ENCODE measurements at places on chromosomes 2 and 18. TPM values are rescaled to one million over a fixed set of nuclear protein-coding genes. Genes with fewer than 3 reads are reported as not detected.

GRCh38 chr2:133506996-133507395, 61.3 kb downstream of the NCKAP5 start:
- no peak overlapping the region for H3K4me3 ChIP-seq
- H3K36me3 ChIP-seq: no peaks in the 10 kb centered on the region
- no peaks in the 10 kb centered on the region for H3K27me3 ChIP-seq
- H3K4me1 ChIP-seq: peaks cover 14% of the 10 kb centered on the region
- no peak for DNase-seq

DNA sequence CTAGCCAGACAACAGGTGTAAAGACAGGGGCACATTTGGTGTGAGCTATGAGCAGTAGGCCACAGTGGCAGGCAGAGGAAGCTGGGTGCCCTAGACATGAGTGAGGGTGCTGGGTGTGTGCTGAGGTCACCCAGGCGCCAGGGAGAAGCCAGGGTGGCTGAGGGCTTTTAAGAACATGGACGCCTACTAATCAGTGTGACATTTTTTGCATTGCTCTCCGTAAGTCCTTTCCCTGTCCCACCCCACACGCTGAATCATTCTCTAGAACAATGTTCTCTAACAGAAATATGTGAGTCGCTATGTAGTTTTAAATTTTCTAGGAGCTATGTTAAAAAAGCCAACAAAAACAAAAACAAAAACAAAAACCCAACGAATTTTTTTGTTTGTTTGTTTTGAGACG, 204.5 kb upstream of the REV1 start:
- H3K36me3 ChIP-seq: no peaks in the 10 kb centered on the region
- H3K4me1 ChIP-seq: no peaks in the 10 kb centered on the region
- H3K4me3 ChIP-seq: no peak overlapping the region
- no peak for DNase-seq

DNA sequence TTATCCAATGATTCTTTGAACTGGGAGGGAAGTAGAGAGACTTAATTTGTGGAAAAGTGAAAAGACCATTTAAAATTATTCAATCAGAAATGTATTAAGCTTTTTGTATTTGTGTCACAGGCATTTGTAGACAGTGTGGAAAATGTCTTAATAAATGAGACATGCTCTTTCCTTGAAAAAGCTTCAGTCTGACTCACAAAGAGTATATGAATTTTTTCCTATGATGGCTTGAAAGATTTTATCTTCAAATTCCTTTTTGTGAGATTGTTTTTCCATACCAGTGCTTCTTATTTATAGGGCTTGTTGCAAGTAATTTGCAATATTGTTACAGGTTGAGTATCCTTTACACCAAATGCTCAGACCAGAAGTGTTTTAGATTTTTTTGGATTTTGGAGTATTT, 39.5 kb downstream of the STON1 start:
- peaks cover 4% of the 10 kb centered on the region for H3K4me1 ChIP-seq
- H3K27me3 ChIP-seq: no peaks in the 10 kb centered on the region
- DNase-seq: no peak
- no peaks in the 10 kb centered on the region for H3K36me3 ChIP-seq
- no peak overlapping the region for H3K4me3 ChIP-seq
- H3K27ac ChIP-seq: no peak overlapping the region

DNA sequence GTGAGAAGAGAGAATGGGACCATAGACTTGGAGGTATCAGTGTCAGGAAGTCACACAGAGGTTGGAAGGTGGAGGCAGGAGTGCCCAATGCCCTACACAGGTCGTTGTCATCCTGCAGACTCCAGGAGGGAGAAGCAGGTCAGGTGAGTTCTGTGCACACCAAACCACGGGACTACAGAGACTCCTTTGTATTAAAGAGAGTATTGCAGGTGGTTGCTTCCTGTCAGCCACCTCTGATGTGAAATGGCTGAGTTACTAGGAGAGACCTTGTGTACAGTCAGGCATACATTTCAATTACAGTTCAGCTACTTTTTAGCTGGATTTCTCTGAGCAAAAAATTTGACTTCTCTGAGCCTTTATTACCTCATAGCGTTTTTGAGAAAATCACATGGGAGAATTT, 51.6 kb downstream of the SPP2 start:
- no peak overlapping the region for H3K4me3 ChIP-seq
- H3K27me3 ChIP-seq: no peaks in the 10 kb centered on the region
- H3K4me1 ChIP-seq: no peaks in the 10 kb centered on the region
- DNase-seq: no peak
- no peak overlapping the region for H3K27ac ChIP-seq
- no peaks in the 10 kb centered on the region for H3K36me3 ChIP-seq

GRCh38 chr2:84940088-84940470, 30.9 kb upstream of the KCMF1 start:
- H3K27ac ChIP-seq: no peak overlapping the region
- no peaks in the 10 kb centered on the region for H3K4me1 ChIP-seq
- no peaks in the 10 kb centered on the region for H3K36me3 ChIP-seq
- no peak for DNase-seq
- H3K4me3 ChIP-seq: no peak overlapping the region
- no peaks in the 10 kb centered on the region for H3K27me3 ChIP-seq

DNA sequence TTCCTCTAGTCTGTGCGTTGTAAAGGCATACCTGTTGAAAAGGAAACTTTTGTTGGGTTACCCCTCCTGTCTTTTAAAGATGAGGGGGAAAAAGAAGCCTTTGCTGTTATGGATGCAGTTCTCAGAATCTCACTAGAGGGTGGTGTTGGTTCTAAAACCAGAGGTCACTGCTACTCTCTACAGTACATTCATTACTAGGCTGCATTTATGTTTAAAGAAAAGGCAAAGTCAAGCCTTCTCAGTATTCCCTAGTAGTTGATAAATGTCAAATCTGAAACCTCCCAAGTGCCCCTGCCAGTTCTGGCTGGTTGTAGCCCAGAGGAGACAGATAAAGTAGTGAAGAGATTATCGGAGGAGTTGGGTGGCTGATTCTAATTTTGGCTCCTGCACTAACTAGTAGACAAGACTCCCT, 1.4 kb upstream of the PLCL1 start:
- H3K4me1 ChIP-seq: no peaks in the 10 kb centered on the region
- H3K27ac ChIP-seq: no peak overlapping the region
- no peak for DNase-seq

DNA sequence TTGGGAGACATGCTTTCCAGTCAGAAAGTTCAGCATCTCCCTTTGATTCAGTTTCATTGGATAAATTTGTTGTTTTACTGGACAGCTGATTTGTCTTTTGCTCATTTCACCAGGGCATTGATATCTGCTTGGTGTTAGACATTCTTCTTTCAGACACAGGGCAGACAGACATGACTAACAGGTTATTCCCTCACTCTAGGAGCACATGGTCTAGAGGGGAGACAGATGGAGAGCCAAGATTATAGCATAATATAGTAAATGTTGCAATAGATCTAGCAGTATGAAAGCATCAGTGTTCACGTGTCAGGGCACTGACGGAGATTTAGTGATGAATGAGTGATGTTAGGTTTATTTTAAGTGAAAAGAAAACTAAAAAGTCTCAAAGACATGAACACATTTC, 187.0 kb upstream of the CYRIA start:
- DNase-seq: no peak
- H3K36me3 ChIP-seq: no peaks in the 10 kb centered on the region
- H3K4me3 ChIP-seq: no peak overlapping the region
- H3K27me3 ChIP-seq: no peaks in the 10 kb centered on the region
- no peak overlapping the region for H3K27ac ChIP-seq
- no peaks in the 10 kb centered on the region for H3K4me1 ChIP-seq

GRCh38 chr2:211611061-211611518, 927.5 kb downstream of the ERBB4 start:
- no peak overlapping the region for H3K27ac ChIP-seq
- H3K27me3 ChIP-seq: no peaks in the 10 kb centered on the region
- no peak for DNase-seq
- H3K36me3 ChIP-seq: no peaks in the 10 kb centered on the region

The ALPG gene
- 1.0 TPM for total RNA-seq

The ZBTB7C gene
- 42.4 TPM for total RNA-seq

The SLC16A14 gene
- 2.8 TPM for total RNA-seq

The MC2R gene
- total RNA-seq: not detected

The TMEM169 gene
- total RNA-seq: 0.37 TPM

The IL36RN gene
- not detected for total RNA-seq

The SEMA4F gene
- total RNA-seq: 14.3 TPM

Measured in testis (tissue), 5 donors.